Hepatocyte (in vitro differentiated cells): ENCODE measurements at places on chromosomes 4 and X.
A peak's percentile ranks its signal among the peaks of the same experiment; 100 is the strongest.

- DNase-seq, result peak; percentile 74
Measured at GRCh38 chrX:118974088-118974907, at the start of gene LONRF3. Gene LONRF3 (plus strand): TSS chrX:118974618. CDS start chrX:118974781, 163 bp downstream.

- DNase-seq, result no peak
Measured at GRCh38 chrX:153884136-153884535, 1.8 kb downstream of the L1CAM start.

- DNase-seq, result no peak
Measured at GRCh38 chrX:150648296-150648940, 44.8 kb upstream of the MTMR1 start.

DNA sequence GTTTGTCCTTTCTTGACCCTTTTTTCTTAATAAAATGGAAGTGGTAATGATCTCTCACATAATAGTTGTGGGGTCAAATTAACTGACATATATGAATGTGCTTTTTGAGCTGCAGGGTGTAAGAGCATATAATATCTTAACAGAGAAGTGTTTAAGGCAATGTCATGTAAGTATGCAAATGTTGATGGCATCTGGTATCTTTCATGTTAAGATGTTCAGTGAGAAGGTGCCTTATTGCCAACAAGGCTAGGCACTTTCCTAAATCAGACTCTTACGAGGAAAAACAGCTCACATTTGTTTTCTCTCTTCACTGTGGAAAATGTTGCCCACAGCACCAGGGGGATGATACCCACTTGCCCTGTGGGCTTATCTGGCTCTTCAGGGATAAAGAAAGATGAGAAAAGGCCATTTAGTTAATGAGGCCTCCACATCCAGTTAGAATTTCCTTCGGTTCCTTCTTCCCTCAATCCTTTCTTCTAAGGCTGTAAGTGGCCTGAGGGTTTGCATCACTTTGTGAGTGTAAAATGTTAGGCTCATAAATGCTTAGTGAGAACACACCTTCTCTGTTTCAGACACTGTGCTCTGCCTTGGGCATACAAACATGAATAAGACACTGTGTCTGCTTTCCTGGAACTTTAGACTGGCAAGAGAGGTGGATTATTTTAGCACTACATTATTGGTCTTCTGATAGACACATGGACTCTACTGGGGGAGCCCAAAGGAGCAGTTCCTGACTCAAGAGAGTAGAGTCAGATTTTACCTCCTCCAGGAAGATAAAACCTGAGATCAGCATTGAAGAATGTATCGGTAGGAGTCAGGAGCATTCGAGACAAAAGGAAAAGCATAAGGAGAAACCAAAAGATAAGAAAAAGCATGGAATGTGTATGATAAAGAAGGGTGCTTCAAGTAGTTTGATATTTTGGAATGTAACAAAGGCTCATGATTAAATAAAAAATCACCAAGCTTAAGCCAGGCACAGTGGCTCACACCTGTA lies 135.5 kb downstream of the SOWAHB start:
- no peak for DNase-seq

- DNase-seq, result peak; percentile 35
Measured at GRCh38 chr4:109548655-109549054, 11.4 kb upstream of the MCUB start.

DNA sequence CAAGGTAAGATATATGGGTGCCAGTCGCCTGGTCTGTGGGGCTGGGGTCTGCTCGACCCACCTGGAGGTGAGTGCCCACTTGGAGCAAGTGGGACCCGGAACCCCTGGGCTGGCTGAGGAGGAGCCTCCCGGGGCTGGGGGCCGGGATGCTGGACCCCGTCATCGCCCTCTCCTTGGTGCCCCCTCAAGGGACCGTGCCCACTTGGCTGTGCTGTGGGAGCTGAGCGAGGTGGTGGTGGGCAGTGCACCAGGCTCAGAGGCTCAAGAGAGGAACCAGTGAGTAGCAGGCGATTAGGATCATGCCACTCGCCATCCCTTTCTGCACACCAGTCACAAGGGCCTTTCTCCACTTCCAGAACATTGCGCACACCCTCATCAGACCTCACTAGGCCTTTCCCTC lies 203.8 kb upstream of the PSAPL1 start:
- DNase-seq, result no peak

GRCh38 chrX:64182208-64182607 lies 23.3 kb downstream of the AMER1 start:
- DNase-seq, result no peak

DNA sequence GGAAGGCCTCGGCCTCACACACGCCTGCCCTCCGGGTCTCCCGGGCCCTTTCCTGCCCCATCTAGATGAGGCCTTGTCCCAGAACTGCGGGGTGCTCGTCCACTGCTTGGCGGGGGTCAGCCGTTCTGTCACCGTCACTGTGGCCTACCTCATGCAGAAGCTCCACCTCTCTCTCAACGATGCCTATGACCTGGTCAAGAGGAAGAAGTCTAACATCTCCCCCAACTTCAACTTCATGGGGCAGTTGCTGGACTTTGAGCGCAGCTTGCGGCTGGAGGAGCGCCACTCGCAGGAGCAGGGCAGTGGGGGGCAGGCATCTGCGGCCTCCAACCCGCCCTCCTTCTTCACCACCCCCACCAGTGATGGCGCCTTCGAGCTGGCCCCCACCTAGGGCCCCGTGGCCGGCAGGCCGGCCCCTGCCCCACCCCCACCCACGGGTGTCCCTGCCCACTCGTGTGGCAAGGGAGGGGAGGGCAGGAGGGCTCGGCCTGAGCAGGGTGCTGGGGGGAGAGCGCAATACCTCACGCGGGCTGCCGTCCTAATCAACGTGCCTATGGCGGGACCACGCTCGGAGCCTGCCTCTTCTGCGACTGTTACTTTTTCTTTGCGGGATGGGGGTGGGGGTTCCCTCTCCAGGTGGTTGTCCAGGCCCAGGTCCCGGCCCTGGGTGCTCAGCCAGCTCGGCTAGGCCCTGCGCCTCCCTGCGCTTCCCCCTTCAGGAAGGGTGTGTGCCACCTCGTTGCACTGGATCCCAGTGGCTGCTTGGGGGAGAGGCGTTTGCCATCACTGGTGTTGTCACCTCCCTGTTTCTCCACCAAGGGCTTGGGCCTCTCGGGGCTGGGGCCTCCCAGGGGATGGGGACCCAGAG lies 3.1 kb downstream of the DUSP9 start:
- DNase-seq, result no peak

DNA sequence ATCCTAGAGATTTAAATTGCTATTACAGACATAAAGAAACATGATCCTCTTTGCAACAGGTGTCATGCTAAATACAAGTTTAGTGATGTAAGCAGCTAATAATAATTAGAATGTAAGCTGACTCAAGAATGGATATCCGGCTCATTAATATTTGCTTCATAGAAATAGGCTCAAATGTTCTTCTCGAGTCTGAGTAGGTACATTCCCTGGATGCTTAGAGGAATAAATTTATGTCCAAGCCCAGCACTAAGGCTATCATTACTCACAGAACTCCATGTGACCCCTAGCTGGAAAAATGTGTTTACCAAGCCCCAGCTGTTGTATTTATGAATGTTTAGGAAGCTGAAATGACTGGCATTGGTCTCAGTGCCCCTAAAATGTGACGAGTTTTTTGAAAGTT lies 87.6 kb upstream of the TSPAN7 start:
- DNase-seq, result no peak
